ENCODE measurements at places on chromosomes 13 and 19. TPM values are rescaled to one million over a fixed set of nuclear protein-coding genes. Genes with fewer than 3 reads are reported as not detected.

Gene CA11
- 0.54 TPM for total RNA-seq

Gene COL5A3
- 0.05 TPM for total RNA-seq

Gene CYP4F11
- not detected for total RNA-seq

Gene TNNT1
- 0.79 TPM for total RNA-seq

Gene B3GNT8
- total RNA-seq = 1.5 TPM

Gene TOMM40
- 129 TPM for total RNA-seq

Gene ADGRE3
- not detected for total RNA-seq

Gene COMP
- not detected for total RNA-seq

Gene FGF9
- total RNA-seq = not detected

Gene CD33
- not detected for total RNA-seq

Gene BRME1
- 0.13 TPM for total RNA-seq

Gene JOSD2
- 24.2 TPM for total RNA-seq

Gene RNF225
- total RNA-seq = not detected

Gene ZNF575
- total RNA-seq = 0.07 TPM

Gene GTF2F1
- total RNA-seq = 35.0 TPM

Gene SERP2
- total RNA-seq = 0.25 TPM

Gene NUFIP1
- 3.1 TPM for total RNA-seq

Gene KL
- 0.89 TPM for total RNA-seq

Gene ZNF471
- total RNA-seq = 1.1 TPM

Gene CLEC17A
- not detected for total RNA-seq

Gene ATP8A2
- total RNA-seq = 0.05 TPM

Gene DIRAS1
- total RNA-seq = 0.39 TPM

Gene ATXN8OS
- total RNA-seq = not detected

Gene SIX5
- total RNA-seq = 8.6 TPM

Gene SPC24
- 48.6 TPM for total RNA-seq

Gene ZNF723
- not detected for total RNA-seq

Gene SMIM17
- total RNA-seq = not detected

Gene MEDAG
- 3.7 TPM for total RNA-seq

Gene AMER2
- not detected for total RNA-seq

Gene ANKRD24
- not detected for total RNA-seq

Gene ERFL
- not detected for total RNA-seq

Gene ERVV-1
- total RNA-seq = not detected

Gene LYPD5
- 3.9 TPM for total RNA-seq

Gene C19orf33
- total RNA-seq = 65.5 TPM

Gene LIM2
- not detected for total RNA-seq

Gene FPR1
- total RNA-seq = not detected

Gene NAPSA
- total RNA-seq = 0.73 TPM

Gene CYP2A6
- not detected for total RNA-seq

Gene LSM4
- total RNA-seq = 333 TPM

Gene MICU2
- 59.1 TPM for total RNA-seq

Gene TUBA3C
- not detected for total RNA-seq

Gene PLIN4
- total RNA-seq = 0.07 TPM

Gene DUXA
- total RNA-seq = not detected

Gene ZNF440
- total RNA-seq = 5.1 TPM

Gene PTPRH
- total RNA-seq = 5.3 TPM

Gene VWA8
- total RNA-seq = 7.8 TPM

Gene HDGFL2
- total RNA-seq = 69.2 TPM

Gene TEX101
- not detected for total RNA-seq

Gene ZNF235
- 0.69 TPM for total RNA-seq

Gene SERTM1
- total RNA-seq = not detected

Gene NTN5
- total RNA-seq = not detected

Data from mammary microvascular endothelial cell (primary cell).